ENCODE measurements at places on chromosomes 12 and 14.

DNA sequence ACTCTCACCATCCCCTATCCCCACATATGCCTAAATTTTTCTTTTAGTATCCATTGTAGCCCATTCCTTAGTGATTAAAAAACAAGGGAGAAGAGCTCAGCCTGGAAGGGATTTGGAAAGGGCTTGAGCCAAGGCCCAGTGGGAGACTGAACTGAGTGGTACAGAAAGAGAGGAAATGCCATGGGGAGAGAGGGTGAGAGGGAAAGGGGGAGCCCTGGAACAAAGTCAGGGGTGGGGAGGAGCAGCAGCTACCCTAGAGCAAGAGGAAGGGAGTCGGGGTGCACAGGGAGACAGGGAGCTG, 2.6 kb upstream of the ATN1 start:
- DNase-seq, result no peak

DNA sequence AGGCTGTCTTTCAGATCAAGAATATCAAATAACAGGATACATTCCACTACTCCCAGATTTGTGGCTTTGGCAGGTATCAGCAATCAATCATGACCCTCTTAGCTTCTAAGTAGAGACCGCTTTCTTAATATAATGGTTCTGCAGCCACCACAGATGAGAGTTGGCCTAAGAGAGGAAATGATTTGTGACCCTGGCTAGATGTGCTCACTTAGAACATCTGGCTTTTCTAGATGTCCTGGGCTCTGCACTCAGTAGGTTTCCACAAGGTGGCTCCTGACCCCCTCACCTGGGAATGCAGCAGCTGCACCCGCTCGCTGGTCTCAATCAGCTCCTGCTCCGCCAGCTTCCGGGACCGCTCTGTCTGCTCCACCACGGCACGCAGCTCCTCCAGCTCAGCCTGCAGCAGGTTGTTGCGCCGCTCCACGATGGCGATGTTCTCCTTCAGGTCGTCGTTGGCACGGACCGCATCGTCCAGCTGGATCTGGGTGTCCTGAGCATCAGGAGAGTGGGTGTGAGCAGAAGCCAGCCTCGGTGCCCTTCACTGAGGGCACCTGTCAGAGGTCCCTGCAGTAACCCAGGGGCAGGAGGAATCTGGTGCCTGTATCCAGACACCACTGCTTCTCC, 8.9 kb downstream of the CMTM5 start:
- DNase-seq, result no peak

GRCh38 chr12:68397566-68398158, 65.5 kb upstream of the MDM1 start:
- no peak for DNase-seq

DNA sequence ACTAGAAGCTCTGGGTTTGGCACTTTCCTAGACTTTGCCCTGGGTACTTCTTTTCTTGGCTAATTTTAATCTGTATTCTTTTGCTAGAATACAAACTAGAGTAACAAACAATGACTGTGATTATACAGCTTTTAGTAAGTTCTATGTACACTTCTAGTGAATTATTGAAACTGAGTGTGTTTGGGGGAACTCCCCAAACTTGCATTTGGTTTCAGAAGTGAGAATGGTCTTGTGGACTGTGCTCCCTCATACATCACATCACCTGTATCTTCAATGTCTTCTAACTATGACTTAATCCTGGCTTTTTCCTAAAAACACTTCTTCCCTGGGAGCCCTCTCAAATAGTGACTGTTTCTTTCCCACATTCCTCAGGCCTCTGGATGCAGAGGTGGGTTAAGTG, 23.6 kb upstream of the SSTR1 start:
- DNase-seq, result no peak

DNA sequence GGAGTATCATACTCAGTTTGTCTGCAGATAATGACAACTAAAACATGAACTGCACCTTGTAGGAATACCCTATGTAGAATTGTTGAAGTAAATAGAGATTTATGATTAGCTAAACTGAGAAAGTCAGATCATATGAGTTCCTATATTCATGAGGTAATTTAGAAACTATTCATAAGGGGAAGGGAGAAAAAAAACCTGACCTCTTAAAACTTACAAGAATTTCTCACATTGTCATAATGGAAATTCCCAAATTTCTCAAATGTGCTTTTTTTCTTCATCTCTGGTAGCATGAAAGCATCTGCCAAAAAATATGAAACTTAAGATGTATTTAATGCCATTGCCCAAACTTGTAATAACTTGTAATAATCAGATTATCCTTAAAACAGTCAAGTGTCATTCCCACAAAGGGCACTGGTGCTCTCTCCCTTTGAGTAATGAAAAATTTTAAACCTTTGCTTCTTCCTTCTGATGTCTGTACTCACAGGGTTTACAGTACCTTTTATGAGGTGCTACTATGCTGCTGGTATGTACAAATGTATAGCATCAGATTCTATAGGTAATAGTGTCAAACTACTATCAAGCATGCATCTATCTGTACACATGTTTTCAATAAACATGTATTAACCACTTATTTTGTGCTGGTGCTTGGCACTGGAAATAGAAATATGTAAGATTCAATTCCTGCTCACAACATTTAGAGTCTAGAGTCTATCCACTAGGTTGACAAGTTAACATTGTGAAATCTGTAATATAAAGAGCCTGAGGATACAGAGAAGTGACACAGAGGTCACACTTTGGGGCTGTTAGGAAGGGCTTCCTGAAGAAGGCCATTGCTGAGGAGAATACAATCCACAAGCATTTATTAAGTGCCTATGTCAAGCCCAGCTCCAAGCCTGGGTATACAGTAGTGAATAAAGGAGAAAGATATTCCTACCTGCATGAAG, 17.4 kb upstream of the DRAM1 start:
- DNase-seq, result no peak
